ENCODE measurements at places on chromosomes 16 and 17.

- no peak for DNase-seq
These were observed 211.9 kb downstream of the KATNIP start for GRCh38 chr16:27761816-27762215.

GRCh38 chr17:63657786-63658185 lies 35.6 kb downstream of the MAP3K3 start:
- no peak for DNase-seq

- DNase-seq = no peak
These were observed 29.6 kb upstream of the PVALEF start for GRCh38 chr17:81135505-81136278.

DNA sequence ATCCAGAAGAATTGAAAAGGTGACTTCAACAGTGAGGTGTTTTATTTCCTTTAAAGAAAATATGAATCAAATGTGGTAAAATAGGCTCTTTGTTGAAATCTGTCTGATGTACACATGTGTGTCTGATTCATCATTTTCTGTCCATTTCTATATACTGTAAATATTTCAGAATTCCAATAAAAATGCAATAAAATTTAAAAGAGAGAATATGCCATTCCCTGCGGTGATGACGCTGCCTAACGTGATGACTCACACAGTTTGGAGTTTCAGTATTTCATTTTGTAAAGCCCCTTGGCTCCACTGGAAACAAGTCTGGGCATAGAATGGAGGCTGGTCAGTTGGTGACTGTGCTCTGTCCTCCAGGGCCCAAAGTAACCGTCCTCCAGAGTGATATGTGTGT lies 482.5 kb upstream of the CDH5 start:
- DNase-seq = no peak

DNA sequence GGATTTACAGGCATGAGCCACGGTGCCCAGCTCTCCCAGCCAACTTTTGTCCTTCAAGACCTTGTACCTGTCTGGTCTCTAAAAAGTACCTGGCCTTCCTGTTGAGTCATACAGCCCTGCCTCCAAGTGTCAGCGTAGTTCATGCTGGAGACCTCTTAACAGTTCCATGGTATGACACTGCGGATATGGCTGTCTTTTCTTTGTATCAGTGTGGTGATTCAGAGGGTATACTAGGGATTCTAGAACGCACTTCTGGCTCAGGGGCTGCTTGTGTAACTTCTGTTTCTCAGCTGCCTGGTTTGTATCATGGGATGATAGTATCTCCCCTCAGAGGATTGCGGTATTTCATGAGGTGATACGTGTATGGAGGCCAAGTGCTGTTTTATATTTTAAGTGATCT lies 2.0 kb upstream of the TMEM11 start:
- DNase-seq = no peak

GRCh38 chr16:10256784-10257641 lies 74.8 kb upstream of the GRIN2A start:
- peak; percentile 58 for DNase-seq

- peak; percentile 96 for DNase-seq
These were observed at the start of gene VAC14 for GRCh38 chr16:70800781-70801480. Gene VAC14, minus strand, starts transcription at chr16:70801158. Its CDS starts 258 bp downstream, at chr16:70800900.

GRCh38 chr16:81838794-81839193 lies 59.7 kb downstream of the PLCG2 start:
- DNase-seq = no peak

DNA sequence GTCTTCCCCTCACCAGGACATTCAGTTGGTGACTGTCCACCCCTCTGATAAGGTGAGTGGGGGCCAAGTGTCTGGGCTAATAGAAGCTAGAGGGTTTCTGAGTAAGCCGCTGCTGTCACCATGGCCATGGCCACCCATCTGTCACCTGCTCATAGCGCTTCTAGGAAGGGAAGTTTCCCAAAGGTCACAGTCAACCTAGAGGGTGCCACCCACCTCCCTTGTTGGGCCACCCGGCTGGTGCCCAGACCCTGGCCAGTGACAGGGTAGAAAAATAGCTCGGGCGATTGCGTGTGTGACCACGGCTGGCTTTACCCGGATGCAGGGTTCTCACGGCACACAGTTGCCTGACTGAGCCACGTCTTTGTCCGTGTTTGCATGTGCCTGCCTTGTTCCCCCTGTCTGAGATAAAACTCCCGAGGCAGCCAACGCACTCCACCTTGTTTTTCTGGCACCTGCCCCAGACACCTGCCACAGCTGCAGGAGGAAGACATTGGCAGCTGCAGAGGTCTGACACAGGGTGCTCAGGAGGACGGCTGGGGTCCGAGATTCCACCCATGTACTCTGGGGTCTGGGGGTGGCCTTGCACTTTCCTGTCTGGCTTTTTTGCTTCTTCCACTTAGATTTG lies 809 bp downstream of the PIRT start:
- DNase-seq = no peak

DNA sequence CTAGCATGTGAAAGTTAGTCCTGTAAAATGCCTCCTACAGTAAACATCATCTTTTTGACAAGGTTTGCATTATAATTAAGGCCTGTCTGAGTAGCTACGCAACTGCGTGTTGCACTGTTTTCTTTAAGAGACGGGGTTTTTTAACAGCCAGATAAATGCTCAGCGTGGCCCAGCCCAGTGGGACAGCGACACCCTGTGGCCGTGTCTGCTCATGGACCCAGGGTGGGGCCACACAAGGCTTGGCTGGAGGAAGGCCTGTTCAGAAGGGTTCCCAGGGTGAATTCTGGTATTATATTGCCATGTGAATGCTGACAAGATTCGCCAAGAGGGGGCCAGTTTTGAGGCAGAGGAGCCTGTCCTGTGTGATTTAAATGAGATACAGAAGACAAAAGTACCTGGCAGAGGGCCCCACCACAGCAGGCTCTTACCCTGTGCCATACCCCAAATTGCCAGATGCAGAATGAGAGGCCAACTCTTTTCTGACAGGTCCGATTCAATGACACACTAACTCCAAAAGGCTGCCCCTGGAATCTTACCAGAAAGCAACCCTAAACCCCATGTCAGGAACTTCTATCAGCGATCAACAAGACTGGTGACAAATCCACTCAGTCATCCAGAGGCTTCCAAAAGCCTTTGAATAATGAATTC lies 65.9 kb upstream of the IRX6 start:
- DNase-seq = peak; percentile 82

GRCh38 chr17:73223626-73224230 lies 30.9 kb downstream of the COG1 start:
- no peak for DNase-seq

GRCh38 chr16:4323845-4324488 lies 8.1 kb downstream of the GLIS2 start:
- DNase-seq = peak; percentile 70

GRCh38 chr16:85174871-85175723 lies 62.8 kb upstream of the CIBAR2 start:
- no peak for DNase-seq

DNA sequence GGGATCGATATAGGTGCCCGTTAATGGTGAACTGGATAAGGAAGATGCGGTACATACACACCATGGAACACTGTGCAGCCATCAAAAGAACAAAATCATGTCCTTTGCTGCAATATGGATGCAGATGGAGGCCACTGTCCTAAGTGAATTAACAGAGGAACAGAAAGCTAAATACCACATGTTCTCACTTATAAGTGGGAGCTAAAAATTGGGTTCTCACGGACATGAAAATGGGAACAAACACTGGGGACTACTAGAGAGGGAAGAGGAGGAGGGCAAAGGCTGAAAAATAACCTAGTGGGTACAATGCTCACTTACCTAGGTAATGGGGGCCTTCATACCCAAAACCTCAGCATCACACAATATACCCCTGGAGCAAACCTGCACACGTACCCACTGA lies 302.6 kb downstream of the XYLT1 start:
- DNase-seq = no peak

GRCh38 chr17:64259426-64259825 lies 3.6 kb downstream of the TEX2 start:
- no peak for DNase-seq

DNA sequence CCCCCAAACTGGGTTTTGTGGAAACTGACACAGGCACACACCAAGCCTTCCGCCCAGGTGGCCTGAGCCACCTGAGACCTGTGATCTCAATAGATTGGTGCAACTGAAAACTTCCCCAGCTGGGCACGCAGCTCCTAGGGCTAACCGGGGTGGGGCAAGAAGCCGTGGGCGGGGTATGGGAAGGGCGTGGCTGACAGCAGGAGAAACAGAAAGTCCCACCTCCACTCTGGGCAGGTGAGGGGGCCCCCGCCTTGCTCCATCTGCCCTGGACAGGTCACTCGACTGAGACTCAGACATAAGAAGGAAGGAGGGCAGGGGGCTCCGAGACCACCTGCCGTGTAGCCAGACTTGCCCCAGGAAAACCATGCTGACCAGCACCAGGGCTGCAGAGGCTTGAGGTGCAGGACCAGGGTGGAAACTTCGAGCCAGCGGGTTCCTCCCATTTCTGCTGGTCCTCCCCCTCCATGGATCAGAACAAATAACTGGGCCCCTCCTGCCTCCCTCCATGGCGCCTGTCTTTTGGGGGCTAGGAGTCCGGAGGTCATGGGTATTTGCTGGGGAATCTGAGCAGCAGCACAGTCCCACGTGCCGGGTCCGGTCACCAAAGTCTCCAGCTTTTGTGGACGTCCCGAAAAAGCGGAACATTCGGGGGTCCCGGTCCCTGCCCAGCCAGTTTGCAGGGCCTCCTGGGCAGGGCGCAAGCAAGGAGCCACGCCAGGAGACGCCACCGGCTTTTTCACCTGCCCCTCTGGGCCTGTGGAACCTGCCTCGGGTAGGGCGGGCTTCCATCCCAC lies 1.3 kb downstream of the TIMP2 start:
- no peak for DNase-seq

- no peak for DNase-seq
These were observed 31.9 kb downstream of the POLR2A start for GRCh38 chr17:7515911-7516610.

DNA sequence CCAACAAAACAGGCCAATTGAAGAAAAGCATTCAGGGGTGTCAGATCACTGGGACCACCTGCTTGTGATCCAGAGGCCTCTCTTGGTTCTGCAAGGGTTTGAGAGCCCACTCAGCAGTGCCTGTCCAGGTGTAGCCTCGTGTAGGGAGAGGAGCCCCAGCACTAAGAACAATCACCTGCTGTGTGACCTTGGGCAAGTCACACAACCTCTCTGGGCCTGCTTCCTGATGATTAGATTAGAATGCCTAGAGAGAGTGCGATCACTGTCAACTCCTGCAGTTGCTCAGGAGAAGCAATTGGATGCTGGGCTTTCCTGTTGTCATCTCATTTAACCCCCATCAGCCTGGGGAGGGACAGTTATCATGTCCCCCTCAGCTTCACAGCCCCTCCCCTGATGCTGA lies 10.2 kb downstream of the DLX3 start:
- no peak for DNase-seq

DNA sequence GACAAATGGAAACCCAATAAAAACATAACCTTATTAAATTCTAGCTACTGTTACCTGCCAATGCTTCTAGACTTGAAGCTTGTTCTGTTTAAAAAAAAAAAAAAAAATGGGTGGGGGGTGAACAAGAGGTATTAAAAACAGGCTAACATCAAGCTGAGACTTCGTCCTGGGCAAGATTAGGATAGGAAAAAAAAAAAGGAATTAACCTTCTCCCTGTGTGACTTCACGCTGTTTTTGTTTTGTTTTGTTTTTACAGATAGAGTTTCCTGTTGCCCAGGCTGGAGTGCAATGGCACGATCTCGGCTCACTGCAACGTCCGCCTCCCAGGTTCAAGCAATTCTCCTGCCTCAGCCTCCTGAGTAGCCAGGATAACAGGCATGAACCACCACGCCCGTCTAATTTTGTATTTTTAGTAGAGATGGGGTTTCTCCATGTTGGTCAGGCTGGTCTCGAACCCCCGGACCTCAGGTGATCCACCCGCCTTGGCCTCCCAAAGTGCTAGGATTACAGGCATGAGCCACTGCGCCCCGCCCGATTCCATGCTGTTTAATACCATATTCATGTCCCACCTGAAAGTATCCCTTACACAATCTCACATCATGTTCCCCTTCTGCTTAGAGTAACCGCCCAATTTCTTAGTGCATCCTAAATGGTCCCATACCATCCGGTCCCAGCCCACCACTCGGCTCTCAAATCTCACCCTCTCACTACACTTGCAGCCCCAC lies 2.2 kb downstream of the USP31 start:
- no peak for DNase-seq

- no peak for DNase-seq
These were observed 6.5 kb upstream of the SDK2 start for GRCh38 chr17:73650617-73651200.

DNA sequence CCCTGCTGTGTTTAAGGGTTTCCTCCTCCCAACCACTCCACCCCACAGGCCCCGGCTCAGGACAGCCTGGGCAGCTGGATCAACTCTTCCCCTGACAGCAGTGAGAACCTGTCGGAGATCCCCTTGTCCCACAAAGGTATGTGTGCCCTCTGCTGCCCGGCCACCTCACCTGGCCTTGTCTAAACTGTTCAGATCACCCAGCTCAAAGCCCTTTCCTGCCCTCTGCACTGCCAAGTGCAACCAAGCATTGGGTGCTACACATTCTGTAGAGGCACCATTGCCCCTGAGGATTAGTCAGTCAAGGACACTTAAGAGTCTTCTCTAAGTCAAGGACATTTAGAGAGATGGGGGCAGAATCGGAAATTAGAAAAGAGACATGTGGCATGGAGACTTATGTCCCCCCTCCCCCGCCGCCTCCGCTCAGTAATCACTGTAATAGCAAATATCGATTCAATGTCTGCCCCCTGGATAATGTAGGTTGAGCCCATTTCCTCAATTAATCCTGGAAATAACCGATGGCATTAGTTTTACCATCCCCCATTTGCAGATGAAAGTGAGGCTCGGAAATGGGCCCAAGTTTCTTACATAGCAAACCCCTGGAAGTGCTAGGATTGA lies 8.1 kb downstream of the BTBD17 start:
- no peak for DNase-seq

DNA sequence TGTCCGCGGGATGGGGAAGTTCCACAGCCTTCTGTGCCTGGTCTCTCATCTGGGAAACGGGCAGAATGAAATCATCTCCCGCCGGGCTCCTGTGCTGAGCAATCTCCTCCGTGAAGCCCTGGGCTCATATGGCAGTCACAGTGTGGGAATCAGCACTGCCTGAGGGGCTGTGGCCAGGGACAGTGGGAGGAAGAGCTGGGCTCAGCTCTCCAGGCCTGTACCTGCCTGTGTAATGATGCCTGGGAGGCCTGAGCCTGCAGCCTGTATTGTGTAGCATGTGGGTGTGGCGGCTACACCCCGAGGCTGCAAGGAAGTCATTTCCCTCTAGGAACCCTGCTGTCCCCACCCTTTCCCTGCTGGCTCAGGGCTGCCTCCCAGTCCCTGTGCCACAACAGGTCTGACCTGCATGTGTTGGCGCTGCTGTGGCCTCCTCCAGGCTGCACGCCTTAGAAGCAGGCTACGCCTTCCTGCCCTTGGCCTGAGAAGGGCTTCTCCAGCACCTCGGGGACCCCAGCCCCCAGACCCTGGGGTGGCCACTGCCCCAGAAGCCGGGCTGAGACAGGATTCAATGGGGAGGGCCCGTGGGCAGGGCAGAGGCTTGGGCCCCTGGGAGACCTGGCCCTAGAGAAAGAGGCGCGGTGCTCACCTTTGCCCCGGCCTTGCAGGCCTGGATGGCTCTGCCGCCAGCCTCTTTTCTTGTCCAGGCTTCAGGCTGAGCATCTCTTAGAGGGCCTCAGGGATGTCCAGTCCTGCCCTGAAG lies 2.1 kb downstream of the ITGB4 start:
- DNase-seq = no peak

Measured in nephron progenitor cell (in vitro differentiated cells).